ENCODE measurements at places on chromosomes 13 and 19.

DNA sequence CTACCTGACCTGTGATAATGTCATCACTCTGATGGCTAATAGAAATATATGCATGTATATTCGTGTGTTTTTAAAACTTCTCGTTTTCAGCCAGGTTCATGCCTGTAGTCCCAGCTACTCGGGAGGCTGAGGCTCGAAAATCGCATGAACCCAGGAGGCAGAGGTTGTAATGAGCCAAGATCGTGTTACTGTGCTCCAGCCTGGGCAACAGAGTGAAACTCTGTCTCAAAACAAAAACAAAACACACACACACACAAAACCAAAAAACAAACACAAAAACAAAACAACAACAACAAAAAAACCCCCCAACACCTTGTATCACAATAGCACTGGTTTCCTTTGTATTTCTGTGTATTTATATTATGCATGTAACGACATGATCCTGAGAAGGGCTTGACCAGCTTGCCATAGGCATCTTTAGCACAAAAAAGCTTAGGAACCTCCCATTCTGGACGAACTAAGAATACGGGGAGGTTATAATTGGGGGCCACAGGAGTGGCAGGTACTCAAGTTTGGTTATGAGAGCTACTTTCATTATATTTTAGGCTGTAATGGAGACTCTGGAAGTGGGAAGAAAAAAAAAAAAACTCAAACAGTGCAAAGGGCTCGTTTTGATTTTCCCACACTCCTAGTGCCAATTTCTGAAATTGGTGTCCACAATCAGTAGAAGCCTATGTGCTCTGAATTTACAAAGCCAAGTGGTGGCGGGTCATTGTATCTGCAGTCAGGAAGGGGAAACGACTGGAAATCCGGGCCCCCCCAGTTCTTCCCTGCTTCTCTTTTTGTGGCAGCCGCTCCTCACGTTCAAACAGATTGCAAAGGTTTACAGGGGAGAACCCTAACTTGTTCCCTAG lies 1.2 kb upstream of the ACP7 start:
- no peak for DNase-seq

DNA sequence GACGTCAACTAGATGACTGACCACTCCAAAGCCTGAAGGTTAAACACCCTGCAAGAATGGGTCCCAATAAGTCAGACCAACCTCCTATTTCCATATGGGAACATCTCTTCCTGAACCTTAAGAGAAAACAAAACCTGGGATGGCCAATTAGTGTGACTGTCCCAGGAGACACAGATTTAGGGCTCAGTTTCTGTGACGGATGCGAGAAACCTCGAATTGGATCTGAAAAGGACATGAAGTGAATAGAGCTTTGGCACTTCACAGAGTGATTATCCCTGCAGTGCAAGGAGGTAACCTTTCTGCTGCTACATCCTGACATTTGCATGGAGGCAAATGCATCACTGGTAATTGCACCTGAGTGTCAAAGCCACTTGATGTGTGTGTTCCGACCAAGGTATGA lies 442.2 kb upstream of the KLF12 start:
- no peak for DNase-seq

DNA sequence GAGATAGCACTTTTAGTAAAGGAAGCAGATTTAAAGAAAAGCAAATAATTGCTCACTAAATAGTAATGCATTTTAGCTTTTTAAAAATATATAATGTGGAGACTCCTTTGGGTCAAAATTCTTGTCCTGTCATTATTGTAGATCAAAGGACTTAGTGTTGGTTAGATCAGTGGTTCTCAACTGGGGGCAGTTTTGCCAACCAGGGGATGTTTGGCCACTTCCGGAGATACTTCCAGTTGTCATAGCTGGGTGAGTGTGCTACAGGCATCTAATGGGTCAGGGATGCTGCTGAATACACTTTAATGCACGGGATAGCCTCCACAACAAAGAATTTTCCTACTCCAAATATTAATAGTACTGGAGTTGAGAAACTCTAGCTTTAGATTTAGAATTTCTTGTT lies 126.8 kb downstream of the LMO7 start:
- no peak for DNase-seq

DNA sequence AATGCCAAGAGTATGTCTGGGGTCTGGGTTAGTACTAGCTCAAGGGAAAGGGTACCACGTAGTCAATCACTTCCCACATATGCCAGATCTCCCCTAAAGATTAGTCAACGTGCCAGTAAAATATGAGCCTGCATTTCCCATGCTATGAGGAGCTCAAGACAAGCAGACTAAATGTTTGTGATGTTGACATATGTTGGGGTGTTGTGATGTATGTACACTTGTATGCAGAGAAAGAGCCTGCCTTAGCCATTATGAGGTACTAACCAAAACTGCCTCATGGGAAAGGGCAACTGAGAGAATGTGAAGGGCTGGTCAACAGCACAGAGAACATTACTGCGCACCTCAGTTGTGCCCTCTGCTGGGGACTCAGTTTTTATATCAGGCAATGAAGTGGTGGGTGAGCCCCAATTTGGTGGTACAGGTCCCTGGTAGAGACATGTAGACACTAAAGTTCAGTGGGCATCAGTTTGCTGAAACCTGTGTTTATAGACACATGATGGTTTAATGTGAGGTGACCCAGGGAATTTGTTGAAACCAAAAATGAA lies 287.0 kb downstream of the DCT start:
- peak; percentile 14 for DNase-seq

DNA sequence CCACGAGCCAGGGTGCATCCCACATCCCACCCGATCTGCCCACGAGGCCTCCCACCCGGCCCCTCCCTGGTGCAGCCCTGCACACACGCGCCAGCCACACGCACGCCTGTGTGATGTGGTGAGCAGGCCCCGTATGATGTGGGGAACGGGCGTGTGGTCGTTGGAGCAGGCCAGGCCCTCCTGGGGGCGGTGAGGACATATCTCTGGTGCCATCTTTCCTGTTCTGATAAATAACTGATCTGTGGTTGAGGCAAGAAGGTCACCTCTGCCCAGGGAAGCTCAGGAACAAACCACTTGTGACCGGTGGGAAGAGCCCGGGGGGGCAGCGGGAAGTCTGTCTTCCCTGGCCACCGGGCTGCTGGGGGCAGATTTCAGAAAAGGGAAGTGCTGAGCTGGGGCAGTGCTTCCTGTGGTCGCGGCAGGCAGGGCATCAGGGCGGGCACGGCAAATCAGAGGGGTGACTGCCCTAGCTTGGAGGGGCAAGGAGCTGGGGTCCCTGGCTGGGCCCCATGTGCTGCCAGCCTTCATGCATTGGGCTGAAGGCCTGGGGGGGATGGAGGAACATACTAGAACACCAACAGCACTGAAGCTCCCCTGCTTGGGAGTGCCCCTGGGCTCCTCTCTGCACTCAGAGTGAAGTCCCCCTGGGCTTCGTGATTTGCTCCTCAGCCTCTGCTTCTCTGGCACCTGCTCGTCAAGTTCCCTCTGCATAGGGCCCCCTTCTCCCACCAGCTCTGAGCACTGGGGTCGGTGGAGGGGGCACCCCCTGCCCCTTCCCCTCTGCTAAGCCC lies 35.2 kb upstream of the SLC7A10 start:
- no peak for DNase-seq

DNA sequence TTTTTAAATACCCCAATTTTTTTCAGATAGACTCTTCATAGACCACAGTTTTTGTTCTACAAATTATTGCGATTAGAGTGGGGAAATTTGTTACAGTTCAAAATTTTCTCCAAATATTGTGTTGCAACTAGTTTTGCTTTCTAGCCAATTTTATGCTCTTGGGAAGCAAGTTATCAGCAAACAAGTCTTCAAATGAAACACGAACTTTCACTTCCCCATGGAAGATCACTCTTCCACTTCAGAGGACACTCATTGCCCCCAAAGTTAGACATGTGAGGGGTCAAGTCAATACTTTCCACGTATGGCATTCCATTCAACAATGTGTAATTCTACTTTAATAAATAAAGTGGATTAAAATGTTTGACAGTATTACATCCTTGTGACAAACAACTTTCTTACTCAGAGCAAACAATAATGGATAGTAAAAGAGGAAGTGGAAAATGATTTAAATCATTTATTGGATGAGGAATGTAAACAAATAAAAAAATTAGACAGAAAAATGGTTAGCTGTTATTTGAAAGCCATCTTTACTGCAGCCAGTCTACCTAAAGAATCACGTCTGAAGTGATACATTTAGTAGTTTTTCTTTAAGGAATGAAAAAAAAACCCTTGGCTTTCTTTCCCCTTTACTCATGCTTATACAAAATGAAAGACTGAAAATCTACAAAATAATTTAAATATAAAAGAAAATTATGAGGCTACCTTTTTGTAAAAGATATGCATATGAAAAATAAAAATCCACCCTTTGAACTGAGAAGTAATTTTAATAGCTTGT lies 41.2 kb upstream of the TNFSF11 start:
- no peak for DNase-seq

DNA sequence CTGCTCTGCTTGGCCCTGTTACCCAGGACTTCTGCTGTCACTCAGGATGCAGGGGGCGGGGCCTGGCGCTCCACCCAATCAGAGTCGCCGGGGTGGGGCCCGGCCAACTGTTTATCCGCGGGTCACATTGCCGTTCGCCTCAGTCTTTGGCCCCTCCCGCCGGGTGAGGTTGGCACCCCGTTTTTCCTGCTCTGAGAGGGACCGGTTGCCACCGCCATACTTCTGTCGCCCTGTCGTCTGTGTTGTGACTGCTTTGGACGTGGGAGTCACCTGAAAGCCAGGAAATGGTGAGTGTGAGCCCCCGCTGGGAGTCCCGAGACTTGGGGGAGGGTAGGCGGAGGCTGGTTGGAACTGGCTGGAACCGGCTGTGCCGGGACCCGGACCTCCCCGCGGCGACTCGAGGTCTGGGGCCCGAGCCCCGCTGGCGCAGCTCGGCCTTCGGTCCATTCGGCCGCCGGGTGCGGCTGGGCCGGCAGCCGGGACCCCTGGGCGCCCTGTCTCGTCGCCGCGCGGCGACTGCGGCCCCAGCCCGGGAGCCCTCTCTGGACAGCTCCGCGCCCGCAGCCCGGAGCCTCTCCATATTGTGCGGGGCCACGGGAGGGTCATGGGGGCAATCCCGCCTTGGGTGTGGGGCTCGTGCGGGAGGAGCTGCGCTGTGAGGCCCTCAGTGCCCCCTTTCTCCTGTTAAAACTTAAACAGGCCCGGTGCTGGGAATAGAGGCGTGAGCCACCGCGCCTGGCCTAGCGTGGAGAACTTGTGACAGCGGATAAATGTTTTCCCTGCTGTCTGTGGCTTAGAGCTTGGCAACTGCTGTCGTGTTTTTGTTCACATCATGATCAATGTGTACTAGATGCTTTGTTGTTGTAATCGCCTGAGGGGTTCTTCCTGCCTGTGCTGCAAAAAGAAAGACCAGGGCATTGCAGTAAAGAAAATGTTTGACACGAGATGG lies at the start of gene ZNF844:
ZNF844 (plus strand) TSS at position 142 of the 949 bp plus-strand sequence; CDS start at position 285, 143 bp downstream.
- peak; percentile 70 for DNase-seq

- no peak for DNase-seq
These were observed 156.1 kb downstream of the RGCC start for GRCh38 chr13:41613471-41613870.

DNA sequence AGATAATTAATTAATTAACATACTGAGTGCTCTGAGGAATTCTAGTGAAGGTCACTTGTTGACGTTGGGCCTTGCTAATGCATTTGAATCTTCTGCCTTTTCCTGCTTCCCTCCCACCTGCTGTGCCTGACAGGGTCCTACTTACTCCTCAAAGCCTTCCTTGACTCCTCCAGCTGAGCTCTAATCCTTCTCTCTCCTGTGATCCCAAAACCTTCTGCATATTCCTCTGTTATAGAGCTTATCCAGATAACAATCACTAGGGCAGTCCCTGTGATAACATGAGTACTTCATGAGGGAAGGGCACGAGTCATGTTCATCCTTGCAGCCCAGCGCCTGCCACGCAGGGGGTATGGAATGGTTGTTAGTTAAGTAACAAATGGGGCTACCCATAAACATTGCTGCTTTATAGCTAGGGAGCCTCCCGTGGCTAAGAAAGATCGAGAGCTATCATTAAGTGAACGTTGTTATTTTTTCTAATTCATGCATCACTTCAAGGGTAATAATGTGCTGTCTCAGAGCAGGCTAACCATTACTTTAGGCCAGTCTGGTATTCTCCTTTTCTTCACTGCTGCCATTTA lies 19.1 kb upstream of the SPATA13 start:
- no peak for DNase-seq
